ENCODE measurements at places on chromosomes 12 and 14. TPM values are rescaled to one million over a fixed set of nuclear protein-coding genes. Genes with fewer than 3 reads are reported as not detected.

LTB4R2 gene
- 1.5 TPM for total RNA-seq

DAO gene
- not detected for total RNA-seq

SOAT2 gene
- 0.12 TPM for total RNA-seq

TSHR gene
- not detected for total RNA-seq

HOXC12 gene
- not detected for total RNA-seq

GPHB5 gene
- not detected for total RNA-seq

CHGA gene
- total RNA-seq = not detected

SRRM4 gene
- 0.42 TPM for total RNA-seq

DNA sequence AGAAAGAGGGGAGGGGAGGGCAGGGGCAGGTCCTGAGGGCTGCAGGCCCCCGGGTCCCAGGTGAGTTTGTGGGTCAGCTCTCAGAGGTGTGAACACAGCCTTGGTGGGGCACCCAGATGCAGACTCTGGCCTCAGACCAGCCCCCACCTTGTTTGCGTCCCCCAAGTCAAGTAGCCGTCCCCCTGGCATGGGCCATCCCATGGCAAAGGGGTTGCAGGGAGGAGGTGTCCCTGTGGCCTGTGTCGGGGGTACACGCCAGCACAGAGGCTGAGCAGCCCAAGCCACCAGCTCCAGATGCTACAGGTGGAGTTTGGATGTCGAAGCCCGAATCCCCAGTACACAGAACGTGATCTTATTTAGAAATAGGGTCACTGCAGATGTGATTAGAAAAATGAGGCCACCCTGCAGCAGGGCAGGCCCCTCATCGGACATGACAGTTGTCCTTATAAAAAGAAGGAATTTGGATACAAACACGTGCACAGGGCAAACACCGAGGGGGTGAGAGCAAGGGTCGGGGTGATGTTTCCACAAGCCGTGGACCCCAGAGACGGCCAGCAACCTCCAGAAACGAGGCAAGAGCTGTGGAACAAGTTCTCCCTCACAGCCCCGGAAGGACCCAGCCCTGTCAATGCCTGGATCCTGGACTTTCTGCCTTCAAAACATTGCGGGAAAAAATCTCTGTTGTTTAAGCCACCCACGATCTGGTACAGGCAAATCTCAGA, 141.2 kb upstream of the C14orf180 start:
- no peak for DNase-seq

DNA sequence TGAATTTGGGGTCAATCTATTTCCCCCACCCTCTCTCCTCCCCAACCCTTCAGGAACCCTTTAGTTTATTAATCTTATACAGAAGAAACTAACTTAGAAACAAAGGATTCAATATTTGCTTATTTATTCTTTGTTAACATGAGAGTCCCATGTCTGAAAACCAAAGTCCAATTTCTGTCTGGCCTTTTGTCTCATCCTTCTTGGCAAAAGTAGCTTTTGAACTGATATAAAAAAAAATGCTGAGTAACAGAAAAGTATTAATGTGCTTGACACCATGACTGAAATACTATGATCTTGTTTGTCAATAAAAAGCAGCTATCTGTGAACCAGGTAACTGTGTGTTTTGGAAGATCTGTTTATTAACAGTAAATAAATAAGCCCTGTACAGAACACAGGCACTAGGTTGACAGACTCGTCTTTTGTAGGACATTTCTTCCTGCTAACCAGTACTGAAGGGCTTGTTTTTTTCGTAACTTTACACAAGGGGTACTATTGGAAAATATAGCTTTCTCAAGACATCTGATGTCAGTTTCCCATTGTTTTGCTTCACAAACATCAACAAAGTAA, 10.8 kb downstream of the PIGH start:
- no peak for DNase-seq

DNA sequence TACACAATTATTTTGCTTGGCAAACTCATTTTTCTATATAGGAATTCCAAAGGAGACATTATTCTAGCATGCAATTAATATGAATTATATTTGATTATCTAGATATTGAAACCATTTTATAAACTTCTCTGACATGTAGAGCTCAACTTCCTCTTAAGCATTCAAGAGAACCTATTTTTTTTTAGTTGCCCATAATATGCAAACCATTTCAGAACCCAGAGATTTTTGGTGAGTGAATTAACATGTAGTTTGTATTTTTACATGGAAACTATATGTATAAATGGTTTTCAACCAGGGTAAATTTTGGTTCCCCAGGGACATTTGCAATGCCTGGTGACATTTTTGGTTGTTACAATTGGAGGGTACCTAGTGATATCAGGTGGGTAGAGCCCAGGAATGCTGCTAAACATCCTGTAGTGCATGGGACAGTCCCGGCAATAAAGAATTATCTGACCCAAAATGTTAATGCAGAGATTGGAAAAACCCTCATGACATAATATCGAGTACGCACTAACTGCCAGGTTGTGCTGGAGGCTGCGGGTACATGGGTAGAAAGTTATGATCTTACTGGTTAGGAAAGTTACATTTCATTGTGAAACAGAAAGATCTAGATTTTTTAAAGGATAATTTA, 338.9 kb upstream of the GARIN2 start:
- DNase-seq = no peak

DNA sequence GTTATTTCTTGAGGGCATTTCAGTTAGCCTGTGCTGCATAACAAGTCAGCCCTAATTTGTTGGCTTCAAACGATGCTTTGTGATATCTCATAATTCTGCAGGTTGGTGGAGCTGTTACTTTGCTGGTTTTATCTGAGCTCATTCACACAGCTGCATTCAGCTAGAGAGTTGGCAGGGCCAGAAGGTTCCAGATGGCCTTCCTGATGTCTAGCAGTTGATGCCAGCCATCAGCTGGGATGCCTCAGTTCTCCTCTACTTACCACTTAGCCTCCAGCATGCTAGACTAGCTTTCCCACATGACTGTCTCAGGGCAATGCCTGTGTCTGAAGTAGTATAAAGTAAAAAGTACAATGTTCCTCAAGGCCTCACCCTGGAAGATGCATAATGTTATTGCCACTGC, 130.6 kb downstream of the SLC35F4 start:
- DNase-seq = no peak

DNA sequence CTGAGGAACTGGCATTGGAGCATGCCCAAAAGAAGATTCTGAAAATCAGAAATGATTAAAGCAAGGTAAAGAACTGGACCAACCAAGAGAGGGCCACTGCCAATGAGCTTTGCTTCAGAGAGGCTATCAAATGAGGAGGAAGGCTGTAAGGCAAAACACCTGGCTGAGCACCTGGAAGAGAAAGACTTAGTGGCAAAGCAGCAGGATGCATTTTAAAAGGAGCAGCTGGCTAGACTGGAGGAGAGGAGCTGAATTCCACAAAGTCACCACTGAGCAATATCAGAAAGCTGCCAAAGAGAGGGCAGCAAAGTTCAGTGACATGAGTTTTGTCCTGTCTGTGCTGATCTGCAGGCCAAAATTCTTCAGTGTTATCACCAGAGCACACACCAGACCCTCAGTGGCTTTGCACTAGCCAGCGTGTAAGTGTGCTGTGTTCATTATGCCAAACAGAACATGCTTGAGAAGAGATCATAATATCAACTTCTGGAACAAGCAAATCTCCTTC, 338.7 kb downstream of the TRHDE start:
- DNase-seq = no peak

- no peak for DNase-seq
Measured at GRCh38 chr12:123078120-123078465, 72.8 kb downstream of the PITPNM2 start.

- DNase-seq = no peak
Measured at GRCh38 chr14:59020382-59020781, 168.1 kb upstream of the DAAM1 start.

- DNase-seq = no peak
Measured at GRCh38 chr14:79051742-79052141, 881.6 kb downstream of the NRXN3 start.

- DNase-seq = no peak
Measured at GRCh38 chr14:93037351-93037750, 78.4 kb downstream of the ITPK1 start.

DNA sequence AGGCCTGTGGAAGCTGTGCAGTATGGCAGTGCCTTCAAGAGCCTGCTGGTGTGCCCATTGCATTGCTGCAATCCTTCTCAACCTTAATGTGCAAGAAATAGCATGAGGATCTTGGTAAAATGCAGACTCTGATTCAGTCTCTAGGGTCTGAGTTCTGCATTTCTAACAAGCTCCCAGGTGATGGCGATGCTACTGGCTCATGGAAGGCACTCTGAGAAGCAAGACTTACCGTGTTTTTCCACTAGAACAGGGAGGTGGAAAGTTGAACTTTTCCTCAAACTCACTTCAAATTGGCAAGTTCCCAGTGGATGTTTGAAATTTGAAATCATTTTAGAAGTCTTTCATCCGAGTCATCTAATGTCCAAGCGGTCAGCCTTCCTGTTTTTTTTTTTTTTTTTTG, 55.5 kb downstream of the MYRFL start:
- DNase-seq = no peak

DNA sequence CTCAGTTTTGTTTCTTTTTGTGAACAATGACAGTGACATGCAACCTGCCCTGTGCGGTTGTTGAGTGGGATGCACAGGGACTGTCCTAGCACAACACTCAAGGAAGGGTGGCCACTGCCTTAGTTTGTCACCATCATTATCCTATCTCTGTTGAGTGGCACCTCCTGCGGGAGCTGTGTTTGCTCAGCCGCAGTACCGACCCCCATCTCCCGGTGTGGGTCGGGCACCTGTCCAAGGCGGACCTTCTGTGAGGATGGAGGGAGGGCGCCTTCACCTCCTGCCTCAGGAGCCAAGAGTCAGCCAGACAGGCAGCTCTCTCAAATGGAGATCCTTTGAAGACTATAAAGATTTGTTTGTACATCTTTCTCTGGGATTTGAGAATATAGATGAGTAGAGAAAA, 142.1 kb downstream of the TSPAN9 start:
- DNase-seq = peak; percentile 5

GRCh38 chr14:24508155-24508840, at the start of gene CMA1:
Gene CMA1, minus strand, starts transcription at chr14:24508265. Its CDS starts 30 bp downstream, at chr14:24508235.
- no peak for DNase-seq

DNA sequence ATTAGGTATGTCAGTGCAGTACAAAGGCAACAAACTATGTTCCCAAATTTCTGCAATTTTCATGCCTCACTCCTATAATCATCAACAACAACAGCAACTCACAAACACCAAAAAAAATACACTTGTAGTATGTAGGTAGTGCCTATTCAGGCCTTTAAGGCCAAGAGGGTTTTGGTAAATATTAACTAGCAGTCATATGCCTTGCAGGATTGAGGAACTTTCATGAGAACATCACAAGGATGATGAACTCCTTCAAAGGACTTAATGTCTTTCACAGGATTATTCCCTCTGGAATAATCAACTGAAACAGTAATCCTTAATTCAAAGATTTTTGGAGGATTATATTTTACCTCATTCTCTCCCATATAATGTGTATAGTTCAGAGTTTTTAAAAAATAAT, 293.8 kb downstream of the NOVA1 start:
- DNase-seq = no peak

DNA sequence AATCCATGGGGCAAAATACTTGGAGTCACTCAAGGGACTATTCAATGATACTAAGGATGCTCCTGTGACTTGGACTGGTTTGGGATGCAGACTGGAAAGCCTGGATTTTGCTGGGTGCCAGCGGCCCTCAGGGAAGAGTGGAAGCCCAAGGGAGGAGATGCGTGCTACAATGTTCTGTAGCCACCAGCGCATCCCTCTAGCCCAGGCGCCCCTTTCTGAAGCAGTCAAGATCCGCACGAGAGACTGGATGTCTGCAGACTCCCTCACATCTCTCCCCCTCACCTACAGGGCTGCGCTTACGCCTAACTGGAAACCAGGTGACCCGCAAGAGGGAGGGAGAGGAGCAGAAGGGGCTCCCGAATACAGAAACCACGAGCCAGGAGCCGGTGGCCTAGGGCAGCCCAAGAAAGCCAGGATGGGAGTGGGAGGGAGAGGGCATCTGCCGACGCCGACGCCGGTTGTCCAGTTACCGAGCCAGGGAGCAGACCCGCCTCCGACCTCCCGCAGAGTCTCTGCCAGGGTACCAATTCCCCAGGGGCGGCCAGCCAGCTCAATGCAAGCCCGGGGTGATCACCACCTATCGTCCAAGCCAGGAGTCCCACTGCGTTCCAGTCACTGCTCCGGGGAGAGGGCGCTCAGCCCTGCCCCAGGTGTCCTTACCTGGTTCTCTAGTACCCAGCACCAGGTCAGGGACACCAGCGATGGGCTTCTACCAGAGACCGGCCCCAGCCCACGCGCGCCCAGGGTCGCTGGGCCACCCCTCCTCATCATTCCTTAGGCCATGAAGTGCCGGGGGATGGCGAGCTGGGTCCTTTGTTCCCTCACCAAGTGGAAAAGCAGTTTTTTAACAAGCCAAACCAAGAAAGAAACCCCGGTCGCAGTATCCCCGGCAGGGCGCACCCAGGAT, 1.2 kb downstream of the NTN4 start:
- peak; percentile 58 for DNase-seq

- no peak for DNase-seq
Measured at GRCh38 chr12:69170293-69170692, 69.1 kb upstream of the CPSF6 start.

- DNase-seq = peak; percentile 88
Measured at GRCh38 chr12:114668151-114668885, 15.7 kb downstream of the TBX3 start.

GRCh38 chr14:96261053-96261452, 5.0 kb downstream of the BDKRB1 start:
- DNase-seq = no peak

- no peak for DNase-seq
Measured at GRCh38 chr14:32339188-32339587, 10.1 kb downstream of the AKAP6 start.

DNA sequence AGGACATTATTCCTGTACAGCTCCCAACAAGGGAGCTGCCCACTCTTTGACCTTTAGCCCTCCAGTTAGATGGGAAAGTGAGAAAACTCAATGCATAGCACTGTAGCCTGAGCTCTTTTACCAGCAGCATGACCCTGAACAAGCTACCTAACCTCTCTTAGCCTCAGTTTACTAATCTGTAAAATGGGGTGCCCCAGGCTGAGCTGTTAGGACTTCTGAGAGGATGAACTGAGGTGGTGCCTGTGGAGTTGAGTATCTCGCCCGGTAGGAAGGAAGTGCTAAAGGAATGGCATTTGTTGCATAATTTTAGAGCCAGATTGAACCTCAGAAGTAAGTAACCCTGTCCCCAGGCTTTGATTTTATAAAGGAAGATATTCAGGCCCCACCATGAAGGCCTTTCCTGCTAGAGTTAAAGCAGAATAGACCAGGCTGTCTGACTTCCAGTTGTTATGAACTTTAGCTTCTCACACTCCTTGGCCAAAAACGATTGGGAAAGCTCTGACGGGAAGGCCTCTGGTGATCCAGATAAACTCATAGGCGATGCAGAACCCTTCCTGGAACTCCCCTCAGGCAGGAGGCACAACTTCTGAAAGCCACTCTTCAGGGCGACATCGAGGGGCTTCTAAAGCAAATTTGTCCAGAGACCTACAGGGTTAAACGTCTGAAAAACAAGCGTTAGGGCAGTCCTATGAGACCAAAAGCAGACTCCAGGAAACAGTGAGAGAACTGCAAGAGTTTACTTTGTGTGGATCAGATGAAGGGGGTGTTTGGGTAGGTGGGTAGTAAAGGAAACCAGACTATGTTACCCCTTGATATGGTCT, 2.5 kb upstream of the SERPINA10 start:
- DNase-seq = no peak

GRCh38 chr14:61644834-61645233, 50.5 kb upstream of the HIF1A start:
- no peak for DNase-seq

GRCh38 chr12:66813137-66813892, 134.4 kb upstream of the GRIP1 start:
- no peak for DNase-seq

Data from left ventricle myocardium superior (tissue), 1 donor.